GM12878 (cell line): ENCODE measurements at places on chromosomes 5 and 9. TPM values are rescaled to one million over a fixed set of nuclear protein-coding genes. Genes with fewer than 3 reads are reported as not detected.

DNA sequence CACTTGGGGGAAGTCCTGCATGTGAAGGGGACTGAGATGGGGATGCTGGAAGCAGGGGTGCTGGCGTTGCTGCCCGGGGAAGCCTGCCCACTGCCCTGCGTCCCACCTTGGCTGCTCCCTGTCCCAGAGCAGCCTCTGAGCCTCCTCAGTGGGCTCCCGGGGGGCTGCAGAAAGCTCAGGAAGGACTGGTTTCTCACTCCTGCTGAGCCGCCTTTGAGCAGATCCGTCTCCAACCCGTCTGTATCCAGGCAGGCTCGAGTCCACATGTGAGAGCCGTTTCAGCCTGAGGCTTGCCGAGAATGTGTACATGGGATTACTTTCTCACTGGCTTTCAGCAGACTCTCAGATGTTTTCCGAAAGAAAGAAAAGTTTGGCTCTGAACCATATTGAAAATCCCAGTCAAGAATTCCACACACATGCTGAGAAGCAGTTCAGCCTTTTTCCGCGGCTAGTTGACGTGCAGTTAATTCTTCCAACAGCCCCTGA, 95.3 kb upstream of the COL5A1 start:
- no peak overlapping the region for H3K4me3 ChIP-seq
- no peaks in the 10 kb centered on the region; the same call in 1 of the 2 replicates for H3K27me3 ChIP-seq
- no peak for DNase-seq
- H3K27ac ChIP-seq: no peak overlapping the region
- no peaks in the 10 kb centered on the region for H3K36me3 ChIP-seq

Gene IL13
- not detected in 2 replicates for total RNA-seq

Gene NIM1K
- total RNA-seq: 0.69 and 1.0 TPM in 2 replicates

DNA sequence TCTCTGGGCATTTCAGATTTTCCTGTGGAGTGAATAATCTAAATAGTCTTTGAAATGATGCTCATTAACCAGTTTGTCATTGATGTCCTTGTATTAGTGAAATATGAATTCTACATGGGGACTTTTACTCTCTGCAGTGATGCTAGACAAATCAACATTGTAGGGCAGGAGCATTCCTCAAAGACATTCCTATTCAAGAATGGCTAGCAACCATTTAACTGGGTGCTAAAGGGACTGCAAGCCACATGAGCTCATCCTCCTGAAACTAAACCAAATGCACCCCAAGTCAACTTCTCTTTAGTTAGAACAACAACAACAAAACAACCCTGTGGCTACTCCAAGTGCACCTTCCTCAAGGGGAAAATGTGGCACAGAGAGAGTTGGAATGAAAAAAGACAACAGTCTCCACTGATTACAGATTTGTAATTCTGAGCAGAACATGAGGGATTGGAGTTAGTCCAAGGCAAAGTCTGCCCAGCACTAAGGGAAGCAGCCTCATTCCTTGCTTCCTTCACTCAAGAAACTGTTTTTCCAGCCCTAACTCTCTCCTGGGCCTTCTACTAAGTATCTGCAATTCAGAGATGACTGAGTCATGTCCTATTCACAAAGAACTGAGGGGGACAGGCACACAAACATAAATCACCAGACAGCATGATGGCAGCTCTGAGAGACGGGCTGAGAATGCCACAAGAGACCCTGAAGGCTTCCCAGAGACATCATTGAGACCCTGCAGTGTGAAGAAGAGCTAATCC, 82.0 kb upstream of the WWC1 start:
- no peak for DNase-seq
- no peaks in the 10 kb centered on the region for H3K4me1 ChIP-seq
- no peak overlapping the region for H3K4me3 ChIP-seq
- H3K27me3 ChIP-seq: peaks cover 3% of the 10 kb centered on the region; the same call in 1 of the 2 replicates
- H3K27ac ChIP-seq: no peak overlapping the region

GRCh38 chr9:136851941-136852663, at the start of gene MAMDC4:
TSS of gene MAMDC4 (plus strand) at chr9:136852346. CDS start at chr9:136852417, 71 bp downstream.
- no peak for DNase-seq
- H3K36me3 ChIP-seq: peaks cover 8% of the 10 kb centered on the region
- peaks cover 7% of the 10 kb centered on the region for H3K4me1 ChIP-seq

DNA sequence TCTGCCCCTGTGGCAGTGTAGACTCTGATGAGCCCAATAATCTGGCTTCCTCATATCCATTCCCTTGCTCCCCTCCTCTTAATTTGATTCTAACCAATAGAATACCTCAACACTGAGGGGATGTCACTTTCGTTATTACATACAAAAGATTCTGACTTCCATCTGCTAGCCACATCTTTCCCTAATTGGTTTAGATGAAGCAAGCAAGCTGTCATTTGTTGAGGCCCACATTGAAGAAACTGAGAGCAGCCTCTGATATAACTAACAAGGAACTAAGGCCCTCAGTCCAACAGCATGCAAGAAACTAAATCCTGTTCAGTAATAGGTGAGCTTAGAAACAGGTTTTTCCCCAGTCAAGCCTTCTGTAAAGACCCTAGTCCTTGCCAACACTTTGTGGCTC, 5.8 kb downstream of the ADAMTS6 start:
- H3K4me3 ChIP-seq: no peak overlapping the region
- DNase-seq: no peak
- no peak overlapping the region for H3K27ac ChIP-seq
- H3K36me3 ChIP-seq: no peaks in the 10 kb centered on the region
- H3K27me3 ChIP-seq: no peaks in the 10 kb centered on the region

Gene CKMT2
- not detected in 2 replicates for total RNA-seq

- no peak overlapping the region for H3K27ac ChIP-seq
- H3K36me3 ChIP-seq: no peaks in the 10 kb centered on the region
- no peak overlapping the region for H3K4me3 ChIP-seq
- H3K4me1 ChIP-seq: no peaks in the 10 kb centered on the region
Observed at GRCh38 chr5:33941090-33941489, 4.9 kb downstream of the RXFP3 start.

Gene GPX8
- not detected in 2 replicates for total RNA-seq

- H3K36me3 ChIP-seq: no peaks in the 10 kb centered on the region
- H3K4me3 ChIP-seq: no peak overlapping the region
- no peaks in the 10 kb centered on the region for H3K27me3 ChIP-seq
- no peaks in the 10 kb centered on the region for H3K4me1 ChIP-seq
- no peak for DNase-seq
Observed at GRCh38 chr9:3224931-3225330, 300.9 kb downstream of the RFX3 start.

DNA sequence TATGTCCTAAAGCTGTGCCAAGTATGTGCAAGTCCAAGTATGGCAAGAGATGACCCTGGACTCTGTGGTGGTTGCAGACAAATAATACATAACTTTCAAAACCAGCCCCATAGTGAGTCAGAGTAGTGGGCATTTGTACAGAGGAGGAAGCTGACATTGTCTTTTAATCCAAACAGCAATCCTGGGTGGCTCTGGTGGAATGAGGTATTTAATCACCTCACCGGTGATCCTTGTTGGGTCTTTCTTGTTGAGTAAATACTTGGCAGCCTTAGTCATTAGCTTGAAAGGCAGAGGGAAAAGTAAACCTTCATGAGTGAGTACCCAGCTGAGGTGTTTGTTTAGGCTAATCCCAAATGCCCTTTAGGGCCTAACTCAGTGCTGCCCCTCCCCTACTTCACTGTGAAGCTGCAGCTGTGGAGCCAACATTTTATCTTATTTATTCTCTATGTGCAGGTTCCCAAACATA, 148.7 kb upstream of the SLC12A2 start:
- H3K36me3 ChIP-seq: no peaks in the 10 kb centered on the region
- H3K4me1 ChIP-seq: peaks cover 4% of the 10 kb centered on the region
- H3K27ac ChIP-seq: no peak overlapping the region
- no peak for DNase-seq
- H3K27me3 ChIP-seq: no peaks in the 10 kb centered on the region

Gene CCDC183
- 0.27 TPM in 1 of 2 replicates, not detected in the other for total RNA-seq

Gene RFESD
- 2.9 and 5.7 TPM in 2 replicates for total RNA-seq

GRCh38 chr5:81778642-81779041, 27.7 kb upstream of the SSBP2 start:
- no peaks in the 10 kb centered on the region for H3K27me3 ChIP-seq
- H3K27ac ChIP-seq: peak overlapping the region; percentile 64; the same call in 1 of the 2 replicates
- no peak for DNase-seq
- peak overlapping the region; percentile 48 for H3K4me3 ChIP-seq
- peaks cover 4% of the 10 kb centered on the region; the same call in 1 of the 2 replicates for H3K4me1 ChIP-seq

DNA sequence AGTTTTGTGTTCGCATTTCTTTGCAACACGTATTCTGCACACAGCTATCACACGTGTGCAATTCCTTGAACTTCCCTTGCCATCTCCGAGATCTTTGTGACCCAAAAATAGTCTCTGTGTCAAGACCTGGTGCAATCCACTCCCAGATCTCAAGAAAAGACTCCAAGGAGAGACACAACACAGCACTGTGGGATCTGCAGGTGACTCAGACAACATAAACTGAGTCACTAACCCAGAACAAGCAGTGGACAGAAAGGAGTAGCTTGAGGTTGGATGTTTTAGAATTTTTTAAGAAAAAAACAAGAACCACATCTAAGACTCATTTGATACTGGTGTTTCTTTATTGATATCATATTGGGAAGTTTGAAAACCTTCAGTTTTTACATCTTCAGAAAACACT, 396.9 kb downstream of the AGTPBP1 start:
- no peaks in the 10 kb centered on the region for H3K36me3 ChIP-seq
- H3K27me3 ChIP-seq: no peaks in the 10 kb centered on the region; the same call in 1 of the 2 replicates
- DNase-seq: no peak
- H3K4me3 ChIP-seq: no peak overlapping the region

GRCh38 chr5:82938901-82939725, 138.1 kb downstream of the TMEM167A start:
- no peak overlapping the region for H3K27ac ChIP-seq
- H3K4me1 ChIP-seq: no peaks in the 10 kb centered on the region
- H3K27me3 ChIP-seq: no peaks in the 10 kb centered on the region
- DNase-seq: no peak
- no peaks in the 10 kb centered on the region for H3K36me3 ChIP-seq

Gene NOXA1
- not detected in 2 replicates for total RNA-seq

GRCh38 chr5:60633341-60633740, 66.6 kb downstream of the DEPDC1B start:
- H3K27me3 ChIP-seq: no peaks in the 10 kb centered on the region
- H3K36me3 ChIP-seq: peaks cover 4% of the 10 kb centered on the region
- DNase-seq: no peak
- H3K4me3 ChIP-seq: no peak overlapping the region

DNA sequence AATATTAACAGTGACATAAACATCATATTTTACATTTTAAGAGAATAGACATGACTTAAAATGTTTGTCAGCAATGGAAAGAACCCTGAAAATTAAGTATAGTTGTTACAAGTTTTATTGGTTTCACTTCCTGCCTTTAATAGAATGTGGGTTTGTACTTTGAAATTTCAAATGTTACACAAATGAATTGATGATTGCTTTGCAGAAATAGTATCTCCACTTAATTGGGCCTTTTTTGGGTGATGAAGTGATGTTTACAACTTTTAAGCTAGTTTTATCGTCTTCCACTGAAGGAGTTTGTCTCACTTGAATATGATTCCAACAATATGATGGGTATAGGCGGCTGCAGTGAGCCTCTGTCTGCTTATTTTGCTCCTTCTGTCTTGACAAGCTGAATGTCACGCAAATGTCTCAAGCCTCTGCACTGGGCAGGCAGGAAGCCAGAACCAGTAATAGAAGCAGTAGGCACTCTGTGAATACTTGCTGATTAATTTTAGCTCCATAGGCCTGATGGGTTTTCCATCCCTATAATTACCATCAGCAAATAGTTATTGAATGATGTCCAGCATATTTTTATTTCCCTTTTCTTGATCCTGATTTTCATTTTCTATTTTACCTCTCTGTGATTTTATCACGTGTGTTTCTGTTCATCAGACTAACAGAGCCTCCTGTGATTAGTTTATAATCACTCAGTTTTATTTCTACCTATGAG, 10.6 kb upstream of the NR3C1 start:
- DNase-seq: no peak
- peaks cover 43% of the 10 kb centered on the region for H3K4me1 ChIP-seq
- peak overlapping the region; percentile 16; the same call in 1 of the 2 replicates for H3K4me3 ChIP-seq
- peak overlapping the region; percentile 76 for H3K27ac ChIP-seq

DNA sequence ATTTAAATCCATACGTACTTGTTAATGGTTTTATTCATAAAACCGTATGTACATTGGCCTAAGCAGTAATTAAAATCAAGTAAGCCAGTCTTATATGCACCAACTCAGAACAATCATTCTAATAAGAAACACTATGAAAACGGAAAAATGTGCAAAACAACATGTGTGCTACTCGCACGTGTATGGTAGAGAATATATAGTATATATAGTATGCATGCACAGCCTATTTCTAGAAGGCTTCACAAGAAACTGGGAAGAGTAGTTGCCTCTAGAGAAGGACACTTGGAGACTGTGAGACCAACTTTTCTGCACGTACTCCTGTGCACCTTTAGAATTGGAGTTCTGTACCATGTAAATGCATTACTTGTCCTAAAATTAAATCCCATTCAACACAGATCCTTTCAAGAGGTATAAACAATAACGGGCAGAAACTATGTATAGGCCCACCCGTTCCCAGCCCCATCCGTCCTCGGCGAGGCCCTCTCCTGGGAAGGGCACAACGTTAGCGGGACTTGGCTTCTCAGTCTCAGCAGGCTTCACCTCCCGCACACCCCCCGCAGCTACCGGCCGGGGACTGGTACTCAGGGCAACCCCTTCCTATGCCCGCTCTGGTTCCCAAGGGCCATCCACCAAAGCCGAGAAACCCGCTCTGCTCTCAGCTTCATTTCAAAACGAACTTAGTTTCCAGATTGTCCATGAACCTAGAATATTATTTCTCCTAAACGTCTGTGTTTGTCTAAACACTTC, 2.0 kb downstream of the CDC14B start:
- no peak overlapping the region for H3K27ac ChIP-seq
- H3K4me3 ChIP-seq: no peak overlapping the region
- H3K27me3 ChIP-seq: peaks cover 17% of the 10 kb centered on the region
- no peak for DNase-seq
- H3K4me1 ChIP-seq: no peaks in the 10 kb centered on the region
- H3K36me3 ChIP-seq: no peaks in the 10 kb centered on the region
